Stimulated activated CD4-positive, alpha-beta T cell treated with anti-CD3 and anti-CD28 coated beads, TNF-alpha, amount 100 ng/mL, for 4 hours (primary cell): ENCODE measurements at places on chromosomes 6 and 20.
A peak's percentile ranks its signal among the peaks of the same experiment; 100 is the strongest.

DNA sequence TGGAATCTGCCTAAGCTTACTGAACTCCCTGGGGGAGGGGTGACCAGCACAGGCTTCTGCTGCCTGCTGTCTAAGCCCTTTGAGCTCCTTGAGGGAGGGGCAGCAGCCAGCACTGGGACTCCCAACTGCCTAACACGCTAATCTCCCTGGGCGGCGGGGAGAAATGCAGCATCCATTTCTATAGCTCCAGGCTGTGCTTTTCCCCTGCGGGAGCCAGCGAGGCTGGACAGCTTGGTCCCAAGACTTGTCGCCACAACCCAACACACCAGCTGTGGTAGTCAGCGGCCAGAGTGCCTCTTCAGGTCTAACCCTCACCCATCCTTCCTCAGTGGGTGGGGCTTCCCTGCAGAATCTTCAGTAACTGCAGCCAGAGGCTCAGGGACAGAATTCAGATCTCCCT lies 64.6 kb downstream of the VGLL2 start:
- no peak for DNase-seq

DNA sequence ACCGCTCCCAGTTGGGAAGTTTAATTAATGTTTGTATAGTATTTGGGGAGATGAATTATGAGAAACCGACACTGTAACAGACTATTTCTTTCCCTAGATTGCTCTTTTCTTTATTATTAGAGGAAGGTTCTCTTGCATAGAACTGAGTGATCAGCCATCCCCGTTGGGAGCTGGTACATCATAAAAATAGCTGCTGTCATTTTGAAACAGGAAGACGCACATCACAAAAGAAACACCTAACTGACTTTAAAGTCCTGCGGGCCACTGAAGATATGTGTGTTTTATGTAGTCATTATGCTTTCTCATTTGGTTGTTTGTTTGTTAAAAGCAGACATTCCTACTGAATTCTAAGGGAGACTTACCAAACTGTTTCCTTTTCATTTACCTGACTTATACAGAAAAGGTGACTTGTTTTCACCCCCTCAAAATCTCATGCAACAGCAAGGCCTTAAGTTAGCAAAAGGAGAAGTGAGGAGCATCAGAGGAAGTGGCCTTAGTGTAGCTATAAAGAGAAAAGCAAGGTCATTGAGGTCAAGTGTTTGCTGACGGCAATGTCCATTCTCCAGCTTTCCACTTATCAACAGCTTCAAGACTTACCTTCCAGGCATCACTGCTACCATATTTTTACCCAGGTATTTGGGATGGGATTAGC lies 91.0 kb downstream of the PKHD1 start:
- no peak for DNase-seq

DNA sequence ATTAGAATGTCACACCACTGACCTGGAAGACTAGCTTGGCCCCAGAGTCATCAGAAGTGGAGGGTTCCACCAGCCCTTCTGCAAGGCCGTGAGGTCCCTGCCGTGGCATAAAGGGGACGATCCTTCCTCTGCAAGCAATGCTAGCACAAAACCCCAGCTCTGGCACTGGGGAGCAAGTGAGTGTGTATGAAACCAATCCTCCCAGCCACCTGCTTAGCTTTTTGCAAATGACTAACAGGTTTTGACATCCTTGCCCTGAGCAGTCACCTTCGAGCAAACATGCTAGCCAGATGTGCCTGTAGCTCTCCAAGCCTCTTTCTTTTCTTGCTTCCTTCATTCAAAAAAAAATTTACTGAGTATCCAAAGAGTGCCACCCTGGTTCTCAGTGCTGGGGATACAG lies 8.6 kb downstream of the SULF2 start:
- no peak for DNase-seq

GRCh38 chr6:28673787-28674671 lies 148.3 kb downstream of the GPX5 start:
- DNase-seq: peak; percentile 42

DNA sequence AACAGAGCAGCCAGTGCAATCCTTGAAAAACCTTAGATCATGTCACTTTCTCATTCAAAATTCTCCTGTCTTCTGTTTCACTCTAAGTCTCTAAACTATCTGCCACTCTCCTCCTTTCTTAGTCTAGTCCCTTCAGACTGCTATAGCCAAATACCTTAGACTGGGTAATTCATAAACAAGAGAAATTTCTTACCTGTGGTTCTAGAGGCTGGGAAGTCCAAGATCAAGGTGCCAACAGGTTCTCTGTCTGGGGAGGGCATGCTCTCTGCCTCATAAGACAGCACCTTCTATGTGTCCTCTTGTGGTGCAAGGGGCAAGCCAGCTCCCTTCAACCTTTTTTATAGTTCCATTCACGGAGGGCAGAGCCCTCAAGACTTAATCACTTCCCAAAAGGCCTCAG lies 156.3 kb downstream of the MTFR2 start:
- DNase-seq: no peak

DNA sequence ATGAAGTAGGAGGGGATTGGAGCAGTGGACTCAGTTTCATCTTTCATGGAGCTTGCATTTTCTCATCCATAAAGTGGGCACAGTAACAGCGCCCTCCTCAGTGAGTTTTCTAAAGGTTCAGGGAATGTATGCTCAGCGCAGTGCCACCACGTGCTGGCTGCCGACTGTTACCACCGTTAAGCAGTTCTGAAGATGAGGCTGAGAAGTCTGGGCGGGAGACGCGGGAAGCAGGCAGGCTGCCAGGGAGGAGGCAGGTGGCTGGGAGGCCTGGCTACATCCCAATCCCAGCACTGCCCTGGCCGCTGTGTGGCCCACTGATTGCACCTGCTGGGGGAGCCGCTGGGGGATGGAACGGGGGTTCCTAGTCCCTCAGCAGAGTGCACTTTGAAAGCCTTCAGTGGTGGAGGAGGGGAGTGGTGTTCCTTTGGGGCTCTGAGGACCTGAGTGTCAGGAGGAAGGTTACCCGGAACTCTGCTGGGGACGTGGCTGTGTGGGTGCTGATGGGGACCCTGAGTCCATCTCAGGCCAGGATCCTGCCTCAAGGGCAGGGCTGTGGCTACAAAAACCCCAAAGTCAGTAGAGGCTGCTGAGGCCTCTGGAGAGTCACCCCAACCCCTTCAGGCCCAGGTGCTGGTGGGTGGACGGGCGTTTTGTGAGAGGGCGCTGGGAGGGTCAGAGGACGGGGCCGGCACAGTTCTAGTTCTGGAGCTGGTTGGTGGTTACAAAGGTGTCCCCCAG lies 28.0 kb upstream of the PHACTR3 start:
- no peak for DNase-seq

GRCh38 chr6:16374461-16375200 lies 136.2 kb downstream of the GMPR start:
- DNase-seq: no peak

GRCh38 chr20:49482621-49483017 lies at the start of gene KCNB1:
TSS of gene KCNB1 (minus strand) at chr20:49482668. CDS start at chr20:49482480, 188 bp downstream.
- no peak for DNase-seq

GRCh38 chr6:159633196-159633595 lies 59.8 kb downstream of the SOD2 start:
- DNase-seq: no peak

DNA sequence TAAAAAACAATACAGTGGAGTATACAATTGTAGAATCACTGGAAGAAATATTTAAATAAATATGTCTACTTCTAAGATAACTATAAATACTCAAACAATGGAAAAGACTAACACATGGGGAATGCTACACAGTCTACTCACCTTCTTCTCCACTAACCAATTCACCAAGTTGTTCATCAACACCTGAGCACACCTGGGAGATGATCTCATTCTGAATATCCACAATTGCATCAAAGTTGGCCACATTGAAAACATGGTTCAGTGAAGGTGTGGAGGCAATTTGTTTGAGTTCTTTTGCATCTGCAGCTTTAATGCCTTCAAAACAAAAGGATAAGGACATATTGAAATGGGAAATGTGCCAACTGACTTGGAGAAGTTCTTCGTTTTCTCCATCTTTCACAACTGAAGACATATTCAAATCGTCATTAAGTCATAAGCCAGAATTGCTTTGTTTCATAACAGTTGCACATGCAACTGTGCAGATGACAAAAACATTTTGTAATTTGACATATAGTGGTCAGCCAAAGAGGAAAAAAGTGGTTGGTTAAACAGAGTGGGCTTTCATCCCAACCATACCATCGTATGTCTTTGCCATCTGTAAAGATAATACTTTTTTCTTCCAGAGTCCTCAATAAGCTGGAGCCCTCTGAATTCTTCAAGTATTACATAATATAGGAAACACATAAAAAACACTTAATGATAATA lies 17.5 kb downstream of the COL12A1 start:
- DNase-seq: no peak

DNA sequence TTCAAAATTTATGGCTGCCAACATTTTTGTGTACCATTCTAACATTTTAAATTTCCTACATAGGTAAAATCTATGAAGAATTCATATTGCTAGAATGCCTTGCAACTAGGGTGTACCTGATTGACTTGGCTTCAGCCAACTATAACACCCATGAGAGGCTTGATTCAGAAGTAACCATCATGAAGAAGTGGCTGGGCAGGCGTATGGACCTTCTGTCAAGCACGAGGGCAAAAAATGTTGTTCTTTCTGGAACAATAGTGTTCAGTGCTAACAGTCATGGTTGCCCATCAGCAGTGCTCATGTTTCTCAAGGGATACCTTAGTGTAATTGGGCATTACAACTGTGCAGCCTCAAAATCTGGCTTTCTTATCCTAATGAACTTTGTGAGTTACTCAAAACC lies 42.9 kb downstream of the ID4 start:
- no peak for DNase-seq

DNA sequence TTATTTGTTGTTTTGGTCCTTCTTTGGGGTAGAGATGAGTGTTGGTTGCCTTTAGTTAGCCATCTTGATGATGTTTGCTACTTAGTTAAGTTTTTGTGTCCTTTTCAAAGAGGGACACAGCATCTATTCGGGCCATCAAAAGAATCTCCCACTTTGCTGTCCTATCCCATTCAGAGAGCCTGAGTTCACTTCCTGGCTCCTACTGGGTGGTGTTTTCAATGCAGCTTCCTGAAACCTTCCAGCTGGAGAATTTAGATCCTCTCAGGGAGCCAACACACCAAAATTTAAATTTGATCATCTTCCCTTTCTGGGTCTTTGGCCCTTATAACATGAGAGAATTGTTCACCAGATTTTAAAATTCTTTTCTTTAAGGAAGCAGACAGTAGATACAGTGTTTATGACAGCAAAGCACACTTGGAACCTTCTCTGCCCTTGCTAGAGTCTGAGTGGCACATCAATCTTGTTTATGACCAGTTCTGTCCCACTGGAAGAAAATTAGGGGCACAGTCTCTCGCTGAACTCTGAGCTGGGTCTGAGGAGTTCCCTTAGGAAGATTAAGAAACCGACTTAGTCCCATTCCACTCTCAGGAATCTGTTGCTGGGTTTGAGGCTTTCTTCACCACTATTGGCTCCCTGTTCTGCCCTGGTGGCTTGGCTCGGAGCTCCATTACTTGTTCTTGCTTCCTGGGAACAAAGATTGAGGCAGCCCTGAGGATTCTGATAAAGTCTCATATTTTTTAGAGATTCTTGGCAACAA lies 115.5 kb downstream of the CCDC170 start:
- no peak for DNase-seq

DNA sequence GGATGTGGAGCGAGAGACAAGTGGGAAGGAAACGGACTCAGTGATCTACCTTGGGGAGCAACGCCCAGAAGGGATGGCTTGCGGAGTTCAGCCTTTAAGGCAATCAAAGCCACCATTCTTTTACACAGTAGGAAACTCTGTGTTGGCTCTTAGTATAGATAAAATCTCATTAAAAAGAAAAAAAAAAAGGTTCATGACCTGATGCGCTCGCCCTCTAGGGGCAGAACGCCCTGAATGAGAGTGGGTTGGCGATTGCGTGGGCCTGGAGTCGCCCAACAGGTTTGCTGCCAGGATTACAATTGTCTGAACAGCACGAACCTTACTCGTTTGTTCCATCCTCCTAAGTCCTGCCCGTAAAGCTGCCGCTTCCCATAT lies 1.2 kb downstream of the TPD52L1 start:
- peak; percentile 14 for DNase-seq

DNA sequence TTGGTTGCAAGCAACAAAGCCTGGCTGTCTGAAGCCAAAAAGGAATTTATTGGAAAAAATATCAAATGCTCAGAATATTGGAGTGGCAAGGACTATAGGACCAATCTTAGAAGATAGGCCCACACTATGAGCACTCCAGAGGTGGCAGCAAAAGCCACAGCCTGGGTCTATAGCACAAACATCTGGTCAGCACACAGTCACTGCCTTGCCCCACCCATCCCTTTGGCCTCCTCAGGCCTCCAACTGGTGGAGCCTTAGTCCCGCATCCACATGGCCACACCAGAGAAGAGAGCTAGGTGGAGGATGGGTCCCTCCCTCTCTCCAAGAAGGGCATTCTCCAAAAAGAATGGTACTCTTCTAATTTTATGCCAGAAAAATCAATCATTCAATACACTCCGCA lies 14.0 kb downstream of the NUDT3 start:
- DNase-seq: no peak

DNA sequence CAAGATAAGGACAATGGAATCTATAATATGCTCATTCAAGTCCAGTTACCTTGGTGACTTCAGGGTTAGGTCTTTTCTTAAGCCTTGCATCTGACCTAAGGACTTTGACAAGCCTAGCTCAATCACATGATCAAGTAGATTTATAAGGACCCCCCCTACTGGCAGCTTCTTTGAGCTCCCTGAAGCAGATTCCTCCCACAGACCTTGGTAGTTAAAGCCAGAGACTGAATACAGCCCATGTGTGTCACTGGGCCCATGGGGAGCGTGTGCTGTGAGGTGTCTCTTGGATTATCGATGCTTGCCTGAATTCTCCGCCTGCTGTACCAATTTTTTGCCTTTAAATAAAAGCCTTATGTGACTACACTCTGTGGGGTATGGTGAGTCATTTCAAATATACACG lies 372.7 kb upstream of the RGS17 start:
- no peak for DNase-seq

DNA sequence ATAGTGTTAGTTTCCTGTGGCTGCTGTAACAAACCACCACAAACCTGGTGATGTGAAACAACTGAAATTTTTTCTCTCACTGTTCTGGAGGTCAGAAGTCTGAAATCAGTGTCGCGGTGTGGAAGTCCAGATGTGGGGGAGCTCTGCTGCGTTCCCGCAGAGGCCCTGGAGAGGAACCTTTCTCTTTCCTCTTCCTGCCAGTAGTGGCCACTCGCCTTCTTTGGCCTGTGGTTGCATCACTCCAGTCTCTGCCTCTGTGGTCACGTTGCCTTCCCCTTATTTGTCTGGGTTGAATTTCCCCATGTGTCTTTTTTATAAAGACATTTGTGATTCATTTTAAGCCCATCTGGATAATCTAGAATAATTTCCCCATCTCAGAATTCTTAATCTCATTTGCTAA lies 295.5 kb upstream of the FLRT3 start:
- DNase-seq: no peak

- DNase-seq: no peak
Observed at GRCh38 chr6:105783333-105783935, 302.7 kb upstream of the PRDM1 start.

GRCh38 chr20:58449681-58450221 lies 60.7 kb downstream of the VAPB start:
- no peak for DNase-seq

GRCh38 chr6:41720783-41721182 lies 14.6 kb downstream of the TFEB start:
- DNase-seq: no peak
